ENCODE measurements at places on chromosomes 11 and 22.

DNA sequence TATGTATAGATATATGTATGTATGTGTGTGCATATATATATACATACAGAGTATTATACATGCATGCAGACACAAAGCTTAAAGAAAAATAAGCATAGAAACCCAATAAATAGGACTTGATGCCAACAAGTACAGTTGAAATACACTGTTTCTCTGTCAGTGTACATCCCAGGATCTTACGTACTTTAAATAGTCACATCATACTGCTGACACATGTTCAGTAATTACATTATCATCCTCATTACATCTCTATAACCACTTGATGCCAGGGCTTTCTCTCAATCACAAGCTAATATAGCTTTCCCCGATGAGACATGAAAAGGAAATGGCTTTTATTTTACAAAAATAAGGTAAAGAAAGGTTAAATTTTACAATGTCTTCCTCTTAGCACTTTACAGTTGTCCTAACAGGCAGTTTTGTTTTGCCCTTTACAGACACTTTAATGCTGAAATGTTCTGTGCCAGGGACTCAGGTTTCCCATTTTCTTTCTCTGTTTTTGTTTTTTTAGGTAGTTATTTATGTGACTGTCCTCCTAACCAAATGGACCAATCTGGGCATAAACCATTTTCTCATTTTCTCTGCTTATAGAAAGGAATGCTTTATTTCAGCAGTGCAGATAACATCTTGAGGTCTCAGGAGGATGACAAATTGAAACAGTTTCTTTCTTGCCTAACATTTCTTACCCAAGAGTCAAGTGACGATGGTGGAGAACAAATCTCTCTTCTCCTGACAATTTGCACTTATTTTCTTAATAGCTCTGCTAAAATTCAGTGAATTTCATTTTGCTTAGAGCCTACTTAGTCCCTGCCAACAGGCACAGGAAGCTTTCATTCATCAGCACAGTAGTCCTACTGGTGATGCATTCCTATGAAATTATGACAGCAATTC is 350.2 kb downstream of the TTC28 start:
- no peak for DNase-seq

DNA sequence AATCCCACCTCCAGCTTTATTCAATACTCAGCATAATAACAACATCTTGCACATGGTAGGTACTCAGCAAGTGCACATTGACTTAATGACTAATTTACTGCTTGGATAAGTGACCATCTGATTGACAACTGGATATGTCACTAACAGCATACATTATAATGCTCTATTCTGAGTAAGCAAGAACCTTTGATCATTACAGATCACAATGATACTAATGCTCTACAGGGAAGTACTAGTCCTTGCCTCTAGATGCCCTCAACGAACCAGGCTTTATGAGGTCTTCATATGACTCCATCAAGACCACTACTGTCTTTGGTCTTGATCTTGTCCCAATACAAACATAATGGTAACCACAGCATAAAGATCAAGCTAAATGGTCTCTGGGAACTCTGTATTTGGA is 167.6 kb upstream of the MTMR2 start:
- DNase-seq: no peak

DNA sequence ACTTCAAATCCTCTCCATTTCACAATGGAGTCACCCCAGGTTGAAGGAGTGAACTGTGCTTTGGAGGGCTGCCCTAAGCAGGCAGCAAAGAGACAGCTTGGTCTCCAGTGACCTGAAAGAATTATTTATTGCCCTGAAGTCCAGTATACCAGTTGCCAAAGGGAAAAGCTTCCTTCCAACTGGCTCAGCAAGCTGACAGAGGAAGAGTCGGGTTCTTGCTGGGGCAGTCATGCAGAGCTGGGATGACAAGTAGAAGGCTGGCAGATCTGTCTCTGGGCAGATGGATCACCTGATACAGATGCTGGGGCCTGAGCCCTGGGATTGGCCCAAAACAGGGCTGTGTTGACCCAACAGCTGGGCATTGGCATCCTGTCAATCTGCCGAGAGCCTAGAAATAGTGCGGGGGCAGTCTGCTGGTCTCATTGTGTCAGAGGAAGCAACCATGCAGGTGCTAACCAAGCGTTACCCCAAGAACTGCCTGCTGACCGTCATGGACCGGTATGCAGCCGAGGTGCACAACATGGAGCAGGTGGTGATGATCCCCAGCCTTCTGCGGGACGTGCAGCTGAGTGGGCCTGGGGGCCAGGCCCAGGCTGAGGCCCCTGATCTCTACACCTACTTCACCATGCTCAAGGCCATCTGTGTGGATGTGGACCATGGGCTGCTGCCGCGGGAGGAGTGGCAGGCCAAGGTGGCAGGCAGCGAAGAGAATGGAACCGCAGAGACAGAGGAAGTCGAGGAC is at the start of gene THRSP:
TSS of gene THRSP (plus strand) at position 422 of the 742 bp plus-strand sequence. CDS start at position 443, 21 bp downstream.
- DNase-seq: no peak

DNA sequence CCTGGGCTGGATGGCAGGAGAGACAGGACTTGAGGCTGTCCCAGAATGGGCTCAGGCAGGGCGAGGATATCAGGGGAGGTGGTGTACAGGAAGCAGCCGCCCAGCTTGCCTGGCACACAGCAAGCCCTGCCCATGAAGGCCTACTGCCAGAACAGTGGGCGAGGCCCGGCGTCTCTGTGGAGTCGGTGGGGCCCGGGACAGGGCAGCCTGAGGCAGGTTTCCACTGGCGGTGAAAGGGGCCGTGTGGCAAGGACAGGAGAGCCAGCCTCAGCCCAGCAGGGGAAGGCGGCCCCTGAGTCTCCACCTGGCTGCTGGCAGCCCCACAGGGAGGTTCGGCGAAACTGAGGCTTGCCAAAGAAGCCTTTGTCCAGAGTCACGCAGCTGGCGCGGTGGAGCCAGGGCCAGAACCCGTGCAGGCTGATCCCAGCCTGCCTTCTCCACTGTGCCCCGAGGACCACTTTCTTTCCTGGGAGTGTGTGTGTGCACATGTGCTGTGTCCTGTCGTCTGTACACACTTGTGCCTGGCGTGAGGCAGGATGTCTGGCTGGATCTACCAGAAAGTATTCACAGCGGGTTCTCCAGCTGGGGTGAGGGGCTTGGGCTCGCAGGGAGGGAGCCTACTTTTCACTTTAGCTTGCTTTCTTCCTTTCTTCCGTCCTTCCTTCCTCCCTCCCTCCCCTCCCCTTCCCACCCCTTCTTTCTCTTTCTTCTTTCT is 1.2 kb downstream of the TSPO start:
- peak; percentile 50 for DNase-seq

DNA sequence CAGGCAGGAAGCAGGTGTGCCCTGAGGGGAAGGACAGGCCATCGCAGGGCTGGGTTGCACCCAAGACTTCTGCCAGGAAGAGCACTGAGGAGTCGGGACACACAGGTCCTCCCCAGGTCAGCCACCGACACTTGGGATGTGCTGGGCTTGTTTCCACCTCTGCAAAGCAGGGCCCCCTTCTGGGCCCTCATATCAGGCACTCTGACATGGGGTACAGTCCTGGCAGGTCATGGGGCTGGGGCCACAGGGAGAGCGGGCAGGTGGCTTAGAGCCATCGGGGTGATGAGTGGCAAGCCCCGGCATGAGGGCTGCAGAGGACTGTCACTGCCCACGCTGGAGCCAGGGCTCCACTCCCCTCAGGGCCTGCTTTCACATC is 7.9 kb upstream of the ADORA2A start:
- DNase-seq: no peak

DNA sequence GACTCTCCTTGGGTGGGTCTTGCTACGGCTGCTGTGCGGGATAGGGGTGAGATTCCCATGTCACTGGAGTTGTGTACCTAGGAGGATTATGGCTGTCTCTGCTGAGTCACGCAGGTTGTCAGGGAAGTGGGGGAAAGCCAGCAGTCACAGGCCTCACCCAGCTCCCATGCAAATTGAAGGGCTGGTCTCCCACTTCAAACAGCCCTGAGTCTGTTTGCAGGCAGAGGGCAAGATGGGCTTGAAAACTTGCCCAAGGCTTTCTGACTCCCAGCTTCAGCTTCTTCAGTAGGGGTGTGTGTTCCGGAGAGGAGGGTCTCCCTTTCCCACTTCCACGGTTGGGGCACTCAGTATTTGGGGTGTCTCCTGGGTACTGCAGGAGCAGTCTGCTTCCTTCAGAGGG is 10.9 kb upstream of the SC5D start:
- no peak for DNase-seq

GRCh38 chr11:126804363-126804762 is 196.2 kb downstream of the KIRREL3 start:
- DNase-seq: no peak

DNA sequence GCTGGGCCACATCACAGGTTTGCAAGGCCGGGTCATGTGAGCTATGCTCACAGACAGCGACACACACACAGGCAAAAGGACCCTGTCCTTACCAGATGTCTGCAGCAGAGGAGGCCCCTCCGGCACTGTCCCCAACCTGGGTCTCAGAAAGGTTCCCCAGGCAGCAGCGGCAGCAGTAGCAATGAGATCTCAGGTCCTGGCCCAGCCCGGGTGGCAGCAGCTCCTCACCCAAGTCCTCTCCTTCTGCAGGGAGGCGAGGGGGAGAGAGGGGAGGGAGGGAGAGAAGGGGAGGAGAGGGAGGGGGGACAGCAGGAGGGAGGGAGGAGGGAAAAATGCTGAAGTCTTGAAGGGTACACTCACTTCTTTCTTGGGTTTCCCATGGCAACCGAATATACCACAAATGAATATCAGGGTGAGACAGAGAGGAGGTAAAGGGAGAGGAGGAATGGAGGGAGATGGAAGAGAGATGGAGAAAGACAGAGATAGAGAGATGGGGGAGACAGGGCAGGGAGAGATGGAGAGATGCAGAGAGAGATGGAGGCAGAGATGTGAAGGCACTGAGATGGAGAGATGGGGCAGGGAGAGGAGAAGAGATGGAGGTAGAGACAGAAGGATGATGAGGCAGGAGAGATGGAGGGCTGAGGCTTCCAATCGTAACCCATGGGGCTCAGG is 9.5 kb downstream of the ELFN2 start:
- DNase-seq: no peak

DNA sequence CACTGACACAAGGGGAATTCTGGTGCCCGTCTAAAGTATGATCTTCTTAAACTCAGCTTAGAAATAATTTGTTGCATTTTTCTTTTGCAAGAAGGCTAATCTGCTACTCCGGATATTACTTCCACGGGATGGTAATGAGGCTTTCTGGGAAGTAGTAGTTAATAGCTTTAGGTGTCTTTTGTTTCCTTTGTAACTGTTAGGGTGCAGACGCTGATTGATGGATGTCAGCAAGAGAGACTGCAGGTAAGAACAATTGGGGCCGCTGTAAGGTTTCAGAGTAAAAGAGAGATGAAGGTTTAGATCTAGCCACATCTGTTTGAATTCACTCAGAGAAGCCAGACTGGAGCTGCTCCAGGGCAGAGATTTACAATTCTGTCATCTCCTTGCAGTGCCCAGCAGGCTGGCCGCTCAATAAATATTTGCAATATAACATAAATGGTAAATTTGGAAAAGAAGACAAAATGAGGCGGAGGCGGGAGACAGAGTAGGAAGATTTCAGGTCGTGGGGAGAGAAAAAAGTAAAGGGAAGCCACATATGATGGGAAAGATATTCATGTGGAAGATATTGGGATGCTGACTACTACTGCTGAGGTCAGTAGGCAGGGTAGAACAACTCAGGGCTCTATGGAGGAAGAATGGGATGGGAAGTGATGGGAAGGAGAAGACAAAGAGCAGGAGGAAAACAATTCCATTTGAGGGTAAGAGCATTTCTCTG is 320.5 kb downstream of the AASDHPPT start:
- DNase-seq: no peak

DNA sequence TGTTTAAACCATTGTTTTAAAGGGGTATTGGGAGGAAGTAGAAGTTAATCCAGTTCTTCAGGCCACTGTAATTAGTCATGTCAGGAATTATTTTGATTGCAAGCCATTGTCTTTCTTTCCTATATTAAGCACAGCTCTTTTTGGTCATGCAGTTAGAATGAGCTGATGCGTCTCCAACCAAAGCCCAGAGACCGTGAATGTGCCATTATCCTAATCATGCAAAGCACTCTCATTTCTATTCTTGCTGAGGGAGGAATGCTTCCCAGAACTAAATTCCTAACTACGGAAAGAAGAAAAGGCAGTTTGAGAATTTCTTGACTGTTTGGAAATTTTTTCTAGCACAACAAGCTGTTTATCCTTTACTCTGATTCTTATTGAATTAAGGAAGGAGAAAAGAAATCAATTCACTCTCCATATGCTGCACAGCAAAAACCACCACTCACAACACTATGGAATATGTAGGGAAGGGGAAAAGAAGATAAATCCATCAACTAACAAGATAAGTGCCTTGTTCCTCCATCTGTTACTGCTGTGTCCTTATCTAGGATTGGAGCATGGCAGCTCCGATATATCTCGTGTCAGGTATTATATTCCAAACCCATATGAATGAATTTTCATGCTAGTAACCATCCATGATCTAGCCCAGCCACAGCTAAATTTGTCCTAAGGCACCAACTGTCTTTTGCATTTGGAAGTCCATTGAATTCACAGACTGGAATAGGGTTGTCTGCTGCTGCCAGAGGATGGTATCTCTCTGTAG is 70.8 kb downstream of the NTM start:
- DNase-seq: no peak

DNA sequence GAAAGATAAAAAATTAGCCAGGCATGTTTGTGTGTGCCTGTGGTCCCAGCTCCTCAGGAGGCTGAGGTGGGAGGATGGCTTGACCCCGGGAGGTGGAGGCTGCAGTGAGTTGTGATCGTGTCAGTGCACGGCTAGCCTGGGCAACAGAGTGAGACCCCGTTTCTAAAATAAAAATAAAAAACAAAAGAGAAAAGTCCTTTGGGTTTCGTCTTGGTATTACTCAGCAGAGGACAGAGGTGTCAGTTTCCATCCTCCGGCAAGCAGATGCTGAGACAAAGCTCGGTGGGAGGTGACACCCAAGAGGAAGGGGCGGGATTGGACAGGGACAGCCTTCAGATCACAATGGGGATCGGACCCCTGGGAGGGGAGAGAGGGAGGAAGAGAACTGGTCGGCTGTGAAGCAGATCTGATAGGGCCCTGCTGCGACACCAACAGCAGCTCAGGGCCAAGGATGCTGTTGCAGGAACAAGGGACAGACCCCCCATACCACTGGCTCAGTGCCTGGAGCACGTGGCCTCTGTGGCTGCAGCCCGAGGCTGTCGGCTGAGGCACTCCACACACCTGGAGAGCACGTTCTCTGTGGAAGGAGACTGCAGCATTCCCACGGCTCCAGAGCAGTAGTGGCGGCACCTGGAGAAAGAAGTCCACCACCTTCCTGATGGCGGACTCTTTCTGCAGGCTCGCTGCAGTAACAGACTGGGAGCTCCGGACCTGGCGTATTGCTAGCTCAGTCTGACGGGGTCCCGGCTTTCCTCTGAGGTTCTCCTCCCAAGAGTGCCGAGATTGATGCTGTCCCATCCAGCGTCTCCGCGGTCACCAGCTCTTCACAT is 5.2 kb upstream of the BID start:
- no peak for DNase-seq
